ENCODE measurements at places on chromosomes 13 and 19.

DNA sequence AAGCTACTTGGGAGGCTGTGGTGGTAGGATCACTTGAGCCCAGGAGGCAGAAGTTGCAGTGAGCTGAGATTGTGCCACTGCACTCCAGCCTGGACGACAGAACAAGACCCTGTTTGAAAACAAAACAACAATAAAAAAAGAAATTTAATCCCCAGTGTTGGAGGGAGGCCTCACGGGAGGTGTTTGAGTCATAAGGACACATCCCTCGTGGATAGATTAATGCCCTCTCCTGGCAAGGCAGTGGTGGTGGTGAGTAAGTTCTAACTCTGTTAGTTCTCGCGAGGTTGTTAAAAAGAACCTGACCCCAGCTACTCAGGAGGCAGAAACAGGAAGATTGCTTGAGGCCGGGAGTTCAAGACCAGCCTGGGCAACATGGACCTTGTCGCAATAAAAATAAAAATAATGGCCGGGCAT, 27.6 kb upstream of the SIN3B start:
- DNase-seq, result no peak

DNA sequence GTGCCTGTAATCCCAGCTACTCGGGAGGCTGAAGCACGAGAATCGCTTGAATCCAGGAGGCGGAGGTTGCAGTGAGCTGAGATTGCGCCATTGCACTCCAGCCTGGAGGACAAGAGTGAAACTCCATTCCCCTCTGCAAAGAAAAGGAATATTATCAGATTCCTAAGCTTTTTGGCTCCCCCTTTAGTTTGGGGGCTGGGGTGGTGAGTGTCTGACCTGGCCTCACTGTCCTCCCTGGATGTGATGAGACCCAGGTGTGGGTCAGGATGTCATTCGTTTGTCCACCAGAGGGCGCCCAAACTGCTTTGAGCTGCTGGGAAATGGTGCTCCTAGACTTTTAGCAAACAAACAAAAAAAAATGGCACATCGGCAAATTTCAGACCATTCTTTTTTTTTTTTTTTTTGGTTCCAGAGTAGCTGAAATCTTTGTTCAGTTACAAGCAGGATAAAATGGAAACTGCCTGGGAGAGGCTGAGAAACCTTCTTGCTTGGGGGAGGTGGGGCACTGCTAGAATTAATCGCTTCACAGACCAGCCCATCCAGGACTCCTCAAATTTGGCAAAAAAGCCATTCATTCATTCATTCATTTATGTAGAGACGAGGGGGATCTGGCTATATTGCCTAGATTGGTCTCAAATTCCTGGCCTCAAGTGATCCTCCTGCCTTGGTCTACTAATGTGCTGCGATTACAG, 29.4 kb downstream of the SPC24 start:
- no peak for DNase-seq

DNA sequence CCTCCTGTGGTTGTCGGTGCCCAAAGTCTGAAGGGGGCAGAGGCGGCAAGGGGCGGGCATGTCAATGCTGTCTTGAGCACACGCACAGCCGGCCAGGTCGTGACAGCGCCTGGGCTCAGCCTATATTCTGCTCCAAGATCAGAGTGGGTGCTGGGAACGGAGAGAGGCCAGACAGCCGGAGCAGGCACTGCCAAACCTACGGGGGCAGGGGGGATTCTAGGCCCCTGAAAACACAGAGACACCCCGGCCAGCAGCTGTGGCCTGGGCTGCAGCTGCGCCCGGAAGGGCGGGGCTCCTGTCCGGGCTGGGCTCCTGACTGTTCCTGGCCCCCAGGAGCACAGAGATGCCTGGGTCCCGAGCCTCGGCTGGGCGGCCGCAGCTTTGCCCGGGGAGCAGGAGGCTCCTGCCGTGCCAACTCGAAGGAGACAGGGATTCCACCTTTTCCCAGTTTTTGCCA, 2662.9 kb upstream of the PCDH20 start:
- no peak for DNase-seq

- no peak for DNase-seq
Measured at GRCh38 chr13:31207661-31208552, 8.1 kb downstream of the B3GLCT start.

- no peak for DNase-seq
Measured at GRCh38 chr13:46345866-46346265, 41.2 kb downstream of the RUBCNL start.
